Motor neuron (in vitro differentiated cells): ENCODE measurements at places on chromosomes 13 and 19.

GRCh38 chr19:56838909-56839651 is 1.4 kb downstream of the PEG3 start:
- no peak for ATAC-seq

DNA sequence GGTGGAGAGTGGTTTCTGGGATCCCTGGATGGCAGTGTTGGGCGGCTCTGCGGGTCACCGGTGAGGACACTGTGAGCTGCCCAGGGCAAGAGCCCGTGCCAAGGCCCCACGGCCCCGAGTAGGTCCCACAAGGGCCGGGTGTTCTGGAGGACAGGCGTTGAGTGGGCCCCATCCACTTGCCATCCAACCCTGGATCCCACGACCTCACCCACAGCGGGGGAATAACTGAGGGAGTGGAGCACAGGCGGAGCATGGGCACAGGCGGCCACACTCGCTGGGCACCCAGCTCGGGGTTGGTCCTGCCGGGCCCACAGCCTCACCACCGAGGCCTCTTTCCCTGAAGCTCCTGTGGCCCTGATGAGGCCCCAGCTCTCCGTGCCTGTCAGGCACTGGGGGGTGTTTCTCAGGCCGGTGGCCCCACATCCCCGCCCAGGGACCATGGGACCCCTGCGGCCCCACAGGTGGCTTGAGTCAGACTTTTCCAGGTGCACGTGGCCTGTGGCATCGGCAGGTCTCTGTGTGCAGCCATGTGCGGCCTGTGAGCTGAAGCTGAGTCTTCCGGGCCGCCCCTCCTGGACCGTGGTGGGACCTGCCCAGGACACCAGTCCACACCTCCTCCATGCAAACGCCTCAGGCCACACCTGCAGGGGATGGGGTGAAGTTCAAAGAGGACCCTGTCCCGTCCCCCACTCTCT is 16.6 kb downstream of the TMEM255B start:
- no peak for ATAC-seq

GRCh38 chr19:30673336-30673735 is 301.2 kb downstream of the ZNF536 start:
- no peak for ATAC-seq

DNA sequence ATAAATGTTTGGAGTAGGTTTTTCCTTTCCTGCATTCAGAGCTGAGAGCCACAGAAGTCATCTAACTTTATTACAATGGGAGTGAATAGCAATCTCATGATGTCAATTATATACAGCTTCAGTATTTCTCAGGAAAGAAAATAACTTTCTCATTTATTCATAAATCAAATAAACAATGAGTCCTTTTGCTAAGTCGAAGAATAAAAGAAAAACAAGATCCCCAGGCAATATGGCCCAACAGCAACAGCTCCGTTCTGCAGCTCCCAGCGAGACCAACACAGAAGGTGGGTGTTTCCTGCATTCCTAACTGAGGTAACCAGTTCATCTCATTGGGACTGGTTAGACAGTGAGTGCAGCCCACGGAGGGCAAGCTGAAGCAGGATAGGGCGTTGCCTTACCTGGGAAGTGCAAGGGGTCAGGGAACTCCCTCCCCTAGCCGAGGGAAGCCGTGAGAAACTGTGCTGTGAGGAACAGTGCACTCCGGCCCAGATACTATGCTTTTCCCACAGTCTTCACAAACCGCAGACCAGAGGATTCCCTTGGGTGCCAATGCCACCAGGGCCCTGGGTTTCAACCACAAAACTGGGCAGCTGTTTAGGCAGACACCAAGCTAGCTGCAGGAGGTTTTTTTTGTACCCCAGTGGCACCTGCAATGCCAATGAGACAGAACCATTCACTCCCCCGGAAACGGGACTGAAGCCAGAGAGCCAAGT is 128.2 kb downstream of the SLITRK1 start:
- ATAC-seq, result no peak

DNA sequence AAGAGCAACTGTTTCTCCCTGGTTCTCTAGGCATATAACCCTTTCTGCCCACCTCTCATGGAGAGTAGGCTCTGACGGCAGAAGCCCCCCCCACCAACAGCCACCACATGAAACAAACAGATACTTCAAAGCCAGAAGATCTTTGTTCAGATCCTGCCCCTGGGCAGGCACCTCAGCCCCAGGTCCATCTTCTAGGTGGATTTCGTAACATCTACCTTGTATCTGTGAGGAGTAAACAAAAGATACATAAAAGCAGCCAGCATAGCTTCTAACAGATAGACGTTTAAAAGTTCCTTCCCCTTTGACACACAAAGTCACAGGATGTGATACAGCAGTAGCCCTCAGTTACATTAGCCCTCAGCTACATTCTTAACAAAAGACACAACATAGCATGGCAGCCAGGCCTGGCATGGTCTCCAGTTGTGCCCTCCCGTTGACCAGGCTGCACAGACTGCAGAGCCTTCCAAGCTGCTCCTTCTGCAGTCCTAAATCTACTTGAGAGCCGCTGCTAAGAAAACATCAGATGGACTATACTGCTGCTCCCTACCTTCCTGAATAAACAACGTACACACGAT is 35.4 kb downstream of the BRD4 start:
- ATAC-seq, result no peak

DNA sequence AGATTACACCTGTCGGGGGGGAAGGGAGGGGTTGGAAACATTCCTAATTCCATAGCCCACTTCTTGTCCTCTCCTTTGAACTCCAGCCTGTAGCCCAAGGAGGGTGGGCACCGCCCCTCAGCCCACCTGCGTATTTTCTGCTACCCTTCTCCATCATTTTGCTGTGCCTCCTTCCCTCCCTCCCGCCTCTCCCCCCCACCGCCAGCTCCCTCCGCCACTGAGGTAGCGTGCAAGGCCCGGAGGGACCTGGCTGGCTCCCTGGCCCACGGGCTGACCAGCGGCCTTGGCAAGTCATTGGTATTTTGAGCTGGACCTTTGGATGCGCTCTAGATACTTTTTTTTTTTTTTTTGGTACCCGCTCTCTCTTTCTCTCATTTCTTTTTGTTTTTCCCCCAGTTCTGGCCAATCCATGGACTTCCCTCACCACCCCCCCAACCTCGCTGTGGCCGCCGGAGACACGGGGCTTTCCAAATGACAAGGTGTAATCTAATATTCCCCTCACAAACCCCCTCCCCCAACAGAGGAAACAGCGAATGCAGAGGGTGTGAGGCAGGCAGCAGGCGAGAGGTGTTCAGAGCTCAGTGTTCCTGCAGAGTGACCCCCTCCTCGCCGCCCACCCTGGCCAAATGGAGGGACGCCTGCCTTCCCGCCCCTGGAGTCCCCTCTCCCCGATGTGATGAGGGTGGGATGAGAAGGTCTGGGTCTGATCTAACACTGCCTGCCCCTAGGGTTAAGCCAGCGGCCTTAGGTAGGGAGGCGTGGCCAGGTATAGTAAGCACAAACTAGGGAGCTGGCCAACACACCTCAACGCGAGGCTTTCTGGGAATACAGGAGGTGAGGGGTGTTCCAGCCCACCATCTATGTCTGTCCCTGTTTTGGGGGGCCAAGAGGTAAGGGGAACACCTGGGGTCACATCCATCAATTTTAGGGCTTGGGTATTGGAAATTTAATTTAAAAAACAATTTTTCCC is 89.2 kb downstream of the PTPRS start:
- no peak for ATAC-seq

DNA sequence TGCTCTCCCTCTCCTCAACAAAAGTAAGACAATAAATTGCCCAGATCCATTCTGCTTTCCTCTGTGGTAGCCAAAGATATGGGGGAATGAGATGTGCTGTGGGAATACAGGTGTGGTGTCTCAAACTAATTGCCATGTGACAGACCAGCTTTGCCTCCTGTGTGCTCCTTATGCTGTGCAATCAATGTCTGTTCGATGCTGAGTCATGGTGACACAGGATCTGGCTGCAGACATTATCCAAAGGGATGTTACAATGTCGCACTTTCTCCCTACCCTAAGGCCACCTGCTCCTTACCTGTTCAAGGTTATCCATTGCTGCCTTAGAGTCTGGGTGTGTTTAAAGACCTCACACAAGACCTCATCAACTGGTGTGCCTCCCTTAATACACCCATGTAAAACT is 32.5 kb downstream of the FGF14 start:
- ATAC-seq, result peak; percentile 25

DNA sequence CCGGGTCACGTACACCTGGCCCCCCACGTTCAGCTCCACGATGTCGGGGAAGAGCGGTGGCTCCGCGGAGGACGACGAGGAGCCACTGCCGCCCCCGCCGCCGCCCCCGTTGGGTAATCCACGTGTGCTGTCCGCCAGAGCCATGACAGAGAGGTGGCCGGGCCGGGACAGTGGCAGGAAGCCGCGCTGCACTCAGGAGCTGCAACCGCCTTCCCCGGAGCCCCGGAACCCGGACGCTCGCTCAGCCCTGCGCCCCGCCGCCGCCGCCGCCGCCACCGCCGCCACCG is 257 bp downstream of the KCTD12 start:
- no peak for ATAC-seq

DNA sequence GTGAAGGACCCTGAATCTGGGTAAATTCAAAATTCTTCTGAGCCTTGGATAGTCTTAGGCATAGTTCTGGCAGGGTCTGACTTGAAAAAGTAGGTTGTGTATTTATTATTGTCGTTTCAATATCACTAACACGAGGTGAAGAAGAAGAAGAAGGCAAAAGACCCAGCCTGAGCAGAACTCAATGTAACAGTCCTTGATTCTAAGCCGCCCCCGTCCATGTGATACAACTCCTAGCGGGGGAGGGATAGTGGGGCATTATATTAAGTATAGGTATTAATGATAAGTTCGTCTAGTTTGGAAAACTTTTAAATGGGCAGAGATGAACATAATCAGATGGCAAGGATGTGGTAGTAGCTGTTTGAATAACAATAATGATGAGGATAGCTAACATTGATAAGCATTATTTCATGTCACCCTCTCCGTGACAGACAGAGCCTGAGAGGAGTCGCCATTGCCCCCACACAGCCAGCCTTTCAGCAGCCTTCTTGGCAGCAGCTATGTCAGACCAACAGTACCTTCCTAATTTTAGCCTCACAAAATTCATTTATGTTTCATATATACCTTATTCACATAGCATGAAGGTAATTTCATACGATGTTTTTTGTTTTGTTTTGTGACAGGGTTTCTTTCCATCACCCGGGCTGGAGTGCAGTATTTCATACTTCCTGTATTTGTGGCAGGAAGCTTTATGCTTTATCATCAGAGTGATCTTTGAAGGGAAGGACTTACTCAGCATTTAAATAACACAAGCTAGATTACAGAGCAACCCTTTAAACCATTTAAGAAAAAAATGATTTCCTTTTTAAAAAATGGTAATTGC is 64.4 kb upstream of the NPAS1 start:
- no peak for ATAC-seq

DNA sequence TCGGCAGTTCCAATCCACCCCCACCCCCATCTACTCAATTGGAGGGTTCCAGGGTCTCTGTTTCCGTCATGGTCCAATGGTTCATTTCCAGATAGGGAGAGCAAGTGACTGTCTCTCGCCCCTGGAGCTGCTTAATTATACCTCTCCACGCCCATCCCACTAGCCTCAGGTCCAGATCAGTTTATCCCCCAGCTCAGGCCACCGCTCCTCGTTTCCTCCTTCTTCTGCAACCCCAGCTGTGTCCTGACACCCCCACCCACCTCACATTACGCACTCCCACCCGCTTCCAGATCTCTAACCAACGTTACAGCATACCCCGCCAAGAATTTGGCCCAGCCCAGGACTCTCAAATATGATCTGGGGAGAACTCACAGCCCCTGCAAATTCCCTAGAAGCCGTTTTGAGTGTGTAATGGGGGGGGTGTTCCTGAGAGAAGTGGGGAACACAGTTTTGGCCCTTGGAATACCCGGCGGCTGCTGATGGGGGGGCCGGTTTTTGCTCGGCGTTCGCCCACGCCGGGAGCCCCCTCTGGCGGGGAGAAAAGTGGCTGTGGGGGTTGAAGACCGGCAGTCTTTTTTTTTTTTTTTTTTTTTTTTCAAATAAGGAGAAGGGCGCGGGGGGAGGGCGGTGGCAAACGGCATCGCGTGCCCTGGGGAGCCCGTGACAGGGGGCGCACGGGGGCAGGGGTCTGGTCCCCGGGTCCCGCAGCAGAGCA is 1.7 kb upstream of the PDE4A start:
- ATAC-seq, result peak; percentile 13
